Heart right ventricle (tissue), 16 donors: ENCODE measurements at places on chromosomes 16 and 17.

DNA sequence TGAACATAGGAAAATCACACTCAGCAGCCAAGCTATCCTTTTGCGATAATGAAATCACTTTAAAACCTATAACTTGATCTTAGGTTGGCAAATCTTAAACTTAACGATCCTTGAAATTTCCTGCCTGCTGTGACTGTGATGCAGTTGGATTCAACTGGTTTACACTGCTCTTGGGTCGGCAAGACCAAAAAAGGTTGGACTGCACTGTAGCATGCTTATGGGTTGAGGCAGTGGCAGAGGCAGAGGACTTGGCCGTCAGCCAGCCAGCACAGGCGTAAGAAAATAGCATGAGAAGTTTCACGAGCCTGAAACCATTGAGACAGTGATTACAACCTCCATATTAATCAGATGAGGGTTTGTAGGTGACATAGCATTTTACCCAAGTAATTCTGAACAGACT lies 21.4 kb downstream of the WSB1 start:
- DNase-seq = peak; percentile 80

DNA sequence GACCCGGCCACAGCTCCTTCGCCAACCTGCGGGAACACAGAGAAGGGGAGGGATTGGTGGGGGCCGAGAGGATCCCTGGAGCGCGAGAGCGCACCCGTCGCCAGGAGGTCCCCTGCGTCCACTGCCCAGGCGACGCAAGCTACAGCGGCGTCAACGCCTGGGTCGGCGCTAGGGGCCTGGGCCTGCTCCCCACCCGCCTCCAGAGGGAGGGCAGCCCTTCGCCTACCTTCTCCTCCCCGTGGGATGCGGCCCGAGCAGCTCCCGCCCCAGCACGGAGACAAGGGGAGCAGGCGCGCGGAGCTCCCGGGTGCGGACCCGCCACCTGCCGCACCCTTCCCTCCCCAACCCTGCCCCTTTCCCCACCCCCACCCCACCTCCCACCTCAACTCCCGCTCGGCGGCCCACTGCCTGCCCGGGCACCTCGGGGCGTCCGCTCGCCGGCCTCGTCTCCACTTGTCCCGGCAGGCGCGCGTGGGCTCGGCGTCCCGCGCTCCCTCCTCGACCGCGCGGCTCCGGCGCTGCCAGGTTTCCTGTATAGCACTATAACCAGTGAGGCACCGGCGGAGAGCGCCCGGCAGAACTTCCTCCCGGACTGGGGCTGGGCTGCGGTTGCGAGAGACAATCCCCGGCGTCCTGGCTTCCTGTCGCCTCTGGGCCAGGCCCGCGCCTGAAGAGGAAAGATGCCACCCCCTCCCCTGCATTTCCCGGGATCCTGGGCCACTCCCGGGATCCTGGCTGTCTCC lies 119.1 kb upstream of the SMURF2 start:
- peak; percentile 74 for DNase-seq

DNA sequence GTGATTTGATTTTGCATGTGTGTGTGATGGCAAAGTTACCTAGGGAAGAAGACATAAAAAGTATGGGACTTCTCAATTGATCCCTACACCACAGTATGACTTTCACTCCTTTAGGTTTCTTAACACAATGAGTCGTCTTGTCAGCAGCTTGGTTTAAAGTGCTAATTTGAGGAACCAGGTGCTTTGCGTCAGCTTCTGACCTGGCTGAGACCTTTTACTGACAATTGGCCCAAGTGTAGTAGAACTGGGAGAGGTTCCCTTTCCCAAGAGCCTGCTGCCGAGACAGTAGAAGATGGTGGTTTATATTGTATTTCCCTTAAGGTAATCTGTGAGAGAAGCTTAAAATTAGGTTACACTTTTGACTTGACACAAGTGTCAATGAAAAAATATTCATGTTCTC lies 54.9 kb downstream of the LDHD start:
- DNase-seq = no peak

DNA sequence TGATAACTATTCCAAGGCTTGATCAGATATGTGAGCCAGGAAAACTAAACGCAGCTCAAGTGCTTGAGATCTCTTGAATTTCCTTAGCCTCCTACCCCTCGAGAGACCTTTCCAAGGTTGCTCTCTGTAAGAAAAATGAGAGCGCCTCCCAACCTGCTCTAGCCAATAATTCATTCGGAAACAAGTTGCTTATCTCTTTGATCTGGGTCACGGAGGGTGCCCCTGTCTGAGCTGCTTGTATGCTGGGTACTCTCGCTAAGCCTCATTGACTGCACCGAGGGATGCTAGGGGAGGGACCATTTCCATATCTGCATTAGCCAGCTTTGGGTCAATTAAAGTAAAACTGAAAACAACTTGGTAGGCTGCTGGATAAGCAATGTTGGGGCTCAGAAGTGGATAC lies 70.1 kb upstream of the SHISA6 start:
- DNase-seq = no peak

DNA sequence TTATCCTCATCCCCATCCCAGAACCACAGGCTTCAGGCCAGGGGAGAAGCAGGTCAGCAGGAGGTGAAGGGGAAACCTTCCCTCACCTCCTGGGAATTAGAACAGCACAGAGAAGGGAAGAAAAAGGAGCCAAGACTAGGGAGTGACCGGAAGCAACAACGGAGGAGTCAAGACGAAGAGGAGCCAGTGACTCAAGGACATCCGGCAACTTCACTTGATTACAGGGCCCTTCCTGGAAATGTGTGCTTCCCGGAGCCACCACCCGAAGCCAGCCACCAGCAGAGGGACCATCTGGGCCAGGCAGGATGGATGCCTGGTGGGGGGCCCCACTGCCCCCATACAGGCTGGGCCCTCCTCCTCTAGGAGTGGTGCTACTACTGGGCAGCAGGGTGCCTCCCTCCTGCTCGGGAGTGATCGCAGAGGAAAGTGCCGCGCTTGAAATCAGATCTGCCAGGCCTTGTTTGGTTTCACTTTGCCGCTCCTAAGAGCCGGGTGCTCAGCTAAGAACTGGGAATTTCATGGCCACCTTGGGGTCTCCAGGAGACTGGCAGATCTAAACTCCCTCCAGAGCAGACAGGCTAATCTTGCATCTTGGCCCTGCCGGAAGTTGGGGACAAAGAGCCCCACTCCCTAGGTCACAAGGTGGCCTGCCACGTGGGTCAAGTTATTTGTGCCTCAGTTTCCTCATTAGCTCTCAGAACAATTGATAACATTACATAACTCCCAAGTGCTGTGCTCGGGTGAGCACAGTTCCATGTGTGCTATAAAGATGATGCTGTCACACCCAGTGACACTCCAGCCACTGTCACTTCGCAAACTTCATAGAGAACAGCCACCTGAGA lies 6.6 kb downstream of the CDC42EP4 start:
- DNase-seq = peak; percentile 71

- no peak for DNase-seq
Observed at GRCh38 chr16:49602201-49602975, 228.8 kb downstream of the C16orf78 start.

DNA sequence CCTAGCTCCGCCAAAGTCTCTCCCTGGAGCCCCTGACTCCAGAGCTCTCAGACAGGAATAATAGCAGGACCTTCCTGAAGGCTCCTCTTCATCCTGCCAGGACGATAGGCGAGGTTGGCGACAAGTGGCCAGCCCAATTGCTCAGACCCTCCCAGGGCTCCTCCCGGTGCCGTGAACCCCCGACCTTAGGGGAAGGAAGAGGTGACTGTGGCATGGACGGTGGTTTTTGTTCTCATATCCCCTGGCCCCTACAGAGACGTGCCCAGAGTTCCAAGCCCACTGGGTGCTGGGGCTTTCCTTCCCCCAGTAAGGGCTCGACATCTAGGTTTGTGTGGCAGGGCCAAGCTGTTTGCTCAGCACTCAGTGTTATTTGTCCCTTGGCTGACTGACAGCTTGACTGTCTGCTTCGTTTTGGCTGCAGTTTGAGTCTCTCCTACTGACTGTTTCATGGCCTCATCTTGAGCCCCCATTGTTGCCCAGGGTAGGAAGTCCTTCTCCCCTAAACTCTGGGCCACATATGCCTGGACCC lies 4.6 kb upstream of the ADCY7 start:
- DNase-seq = no peak

DNA sequence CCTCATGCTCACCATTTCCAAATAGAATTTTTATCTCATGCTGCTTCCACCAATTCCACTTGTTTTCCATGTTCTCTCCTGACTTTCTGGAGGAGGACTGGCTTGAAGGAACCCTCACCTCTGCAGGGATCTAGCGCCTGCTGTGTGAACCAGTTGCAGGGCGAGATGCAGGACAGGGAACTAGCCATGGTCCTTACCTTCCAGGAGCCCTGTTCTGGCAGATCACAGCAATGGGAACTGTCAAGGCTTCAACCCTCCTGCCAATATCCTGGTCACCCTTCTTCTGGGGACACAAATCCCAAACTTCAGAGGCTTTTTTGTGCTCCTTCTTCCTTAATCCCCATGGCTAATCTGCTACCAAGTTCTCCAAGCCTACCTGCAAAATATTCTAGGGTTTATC lies 60.4 kb upstream of the MMP2 start:
- no peak for DNase-seq

- DNase-seq = no peak
Observed at GRCh38 chr17:37037590-37038155, 88.9 kb downstream of the AATF start.

- no peak for DNase-seq
Observed at GRCh38 chr16:11272484-11272883, 945 bp downstream of the PRM3 start.

DNA sequence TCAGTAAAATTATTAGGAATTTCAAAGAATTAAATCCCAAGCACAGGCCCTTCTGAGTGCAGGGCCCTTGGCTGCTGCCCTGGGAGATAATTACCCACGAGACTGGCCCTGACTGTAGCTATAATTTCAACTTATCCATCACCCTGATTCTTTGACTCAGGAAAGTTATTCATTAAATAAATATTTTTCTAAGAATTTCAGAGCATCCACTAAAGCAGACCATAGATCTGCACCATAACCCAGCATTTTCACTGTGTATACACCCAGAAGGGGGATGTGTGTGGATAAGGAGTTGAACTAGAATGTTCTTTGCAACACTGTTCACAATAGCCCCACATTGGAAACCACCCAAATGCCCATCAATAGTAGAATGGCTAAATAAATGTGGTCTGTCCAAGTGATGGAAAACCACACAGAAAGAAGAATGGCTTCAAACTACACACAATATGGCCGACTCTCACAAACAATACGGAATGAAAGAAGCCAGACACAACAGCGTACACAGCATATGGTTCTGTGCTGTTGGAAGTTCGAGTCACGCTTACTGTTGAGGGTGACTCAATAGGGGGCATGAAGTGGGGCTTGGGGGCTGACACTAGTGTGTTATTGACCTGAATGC lies 33.9 kb upstream of the MEAK7 start:
- no peak for DNase-seq

- peak; percentile 53 for DNase-seq
Observed at GRCh38 chr17:3012926-3013581, 50.4 kb downstream of the OR1D5 start.

- no peak for DNase-seq
Observed at GRCh38 chr17:75922173-75922961, 17.7 kb upstream of the MRPL38 start.

GRCh38 chr17:62781831-62782251 lies 26.3 kb downstream of the MARCHF10 start:
- DNase-seq = no peak

DNA sequence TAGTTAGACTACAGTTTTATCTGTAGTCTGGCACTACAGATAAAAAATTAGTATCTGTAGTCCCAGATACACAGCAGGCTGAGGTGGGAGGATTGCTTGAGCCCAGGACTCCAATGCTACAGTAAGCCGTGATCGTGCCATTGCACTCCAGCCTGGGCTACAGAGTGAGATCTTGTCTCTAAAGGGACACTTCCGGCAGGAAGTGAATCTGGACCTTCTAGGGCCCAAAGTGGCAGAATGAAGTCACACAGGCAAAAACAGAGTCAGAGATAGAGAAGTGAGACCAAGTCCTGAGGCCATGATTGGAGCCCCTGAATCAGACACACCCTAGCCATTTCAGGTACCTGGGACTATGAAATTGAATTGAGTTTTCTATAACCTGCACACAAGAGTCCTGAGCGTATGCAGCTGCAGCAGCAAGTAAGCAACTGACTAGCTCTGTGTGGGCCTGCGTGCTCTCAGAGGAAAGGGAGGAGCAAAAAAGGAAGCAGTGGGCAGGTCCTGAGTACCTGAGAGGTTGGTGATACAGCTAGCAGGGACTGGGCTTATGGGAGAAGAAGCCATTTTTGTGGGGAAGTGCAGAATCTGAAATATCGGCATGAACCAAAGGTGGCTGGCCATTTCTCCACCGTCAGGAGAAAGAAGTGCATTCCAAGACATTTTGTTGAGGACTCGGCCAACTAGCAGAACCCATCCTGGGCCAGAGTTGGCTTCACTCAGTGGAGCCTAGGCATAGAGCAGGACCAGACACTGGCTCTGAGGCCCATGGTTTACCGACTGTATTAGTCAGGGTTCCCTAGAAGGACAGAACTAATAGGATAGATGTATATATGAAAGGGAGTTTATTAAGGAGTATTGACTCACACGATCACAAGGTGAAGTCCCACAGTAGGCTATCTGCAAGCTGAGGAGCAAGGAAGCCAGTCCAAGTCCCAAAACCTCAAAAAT lies 27.2 kb upstream of the BRD7 start:
- no peak for DNase-seq

- no peak for DNase-seq
Observed at GRCh38 chr17:66767154-66767933, 67.6 kb upstream of the CACNG5 start.

- no peak for DNase-seq
Observed at GRCh38 chr16:57797216-57797525, 5.1 kb downstream of the KIFC3 start.

DNA sequence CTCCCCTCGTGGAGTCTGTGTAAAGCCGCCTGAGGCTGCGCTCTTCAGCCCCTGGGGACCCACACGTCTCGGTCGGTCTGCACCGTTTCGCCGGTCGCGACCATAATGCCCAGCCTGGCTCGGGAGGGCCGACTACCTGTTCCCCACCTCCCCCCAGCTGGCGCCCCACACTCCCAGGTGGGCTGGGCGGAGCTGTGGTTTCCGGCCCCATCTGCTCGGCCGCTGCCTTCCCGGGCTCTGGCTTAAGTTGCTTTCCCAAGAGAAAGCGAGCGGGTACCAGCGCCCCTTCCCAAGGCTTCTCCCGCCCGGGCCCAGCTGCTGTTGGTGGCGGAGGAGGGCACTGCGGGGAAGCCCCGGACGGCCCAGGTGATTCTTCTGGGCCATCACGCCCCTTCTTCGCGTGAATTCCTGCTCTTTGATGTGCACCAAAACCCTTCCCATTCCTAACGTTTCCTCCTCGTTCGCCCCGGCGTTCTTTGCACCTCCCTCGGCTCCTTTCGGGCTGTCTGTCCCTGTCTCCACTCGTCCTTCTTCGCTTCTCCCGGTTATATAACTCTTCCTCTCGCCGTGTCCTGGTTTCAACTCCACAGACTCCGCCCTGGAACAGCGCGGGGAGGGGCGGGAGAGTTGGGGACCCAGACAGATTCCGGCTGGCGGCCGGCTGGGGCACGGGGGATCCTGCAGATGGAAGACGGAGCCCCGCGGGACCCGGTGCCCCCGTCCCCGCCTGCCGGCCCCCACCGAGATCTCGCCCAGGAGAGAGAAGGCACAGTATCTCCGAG lies 2.0 kb downstream of the KDM6B start:
- DNase-seq = peak; percentile 88
